ENCODE measurements at places on chromosomes 16 and 17. TPM values are rescaled to one million over a fixed set of nuclear protein-coding genes. Genes with fewer than 3 reads are reported as not detected.

- no peak for DNase-seq
These were observed 54.7 kb downstream of the SLC6A2 start for GRCh38 chr16:55710466-55710865.

DNA sequence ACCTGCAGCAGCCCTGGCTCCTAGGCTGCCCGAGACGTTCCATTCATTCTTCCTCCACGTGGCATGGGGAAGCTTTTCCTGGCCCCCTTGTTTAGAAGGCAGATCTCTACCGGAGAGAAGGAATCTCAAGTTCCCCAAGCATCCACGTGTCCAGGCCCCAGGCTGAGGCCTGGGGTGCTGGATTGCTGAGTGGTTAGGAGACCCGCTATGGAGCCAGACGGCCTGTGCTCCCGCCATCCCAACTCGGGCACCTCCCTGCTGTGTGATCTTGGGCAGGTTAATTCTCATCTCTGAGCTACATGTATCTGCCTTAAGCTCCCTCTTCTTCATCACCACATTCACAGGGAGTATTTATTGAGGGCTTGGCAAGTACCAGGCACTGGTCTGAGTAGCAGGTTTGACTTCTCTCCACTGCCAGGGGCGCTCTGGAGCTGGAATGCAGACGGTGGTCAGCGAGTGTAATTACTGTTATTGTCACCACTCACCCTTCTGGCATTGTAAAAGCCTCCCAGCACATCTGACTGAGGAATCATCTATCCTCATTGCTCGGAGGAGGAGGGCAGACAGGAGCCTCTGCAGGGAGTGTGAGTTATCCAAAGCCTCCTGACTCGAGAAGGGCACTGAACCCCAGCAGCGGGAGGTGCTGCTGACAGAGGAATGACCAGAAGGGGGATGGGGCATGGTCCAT is 1.1 kb upstream of the ADGRG1 start:
- no peak for DNase-seq

GRCh38 chr17:59435238-59435637 is 103.8 kb downstream of the YPEL2 start:
- no peak for DNase-seq

- DNase-seq = no peak
These were observed 57.5 kb downstream of the RNF213 start for GRCh38 chr17:80318166-80318565.

DNA sequence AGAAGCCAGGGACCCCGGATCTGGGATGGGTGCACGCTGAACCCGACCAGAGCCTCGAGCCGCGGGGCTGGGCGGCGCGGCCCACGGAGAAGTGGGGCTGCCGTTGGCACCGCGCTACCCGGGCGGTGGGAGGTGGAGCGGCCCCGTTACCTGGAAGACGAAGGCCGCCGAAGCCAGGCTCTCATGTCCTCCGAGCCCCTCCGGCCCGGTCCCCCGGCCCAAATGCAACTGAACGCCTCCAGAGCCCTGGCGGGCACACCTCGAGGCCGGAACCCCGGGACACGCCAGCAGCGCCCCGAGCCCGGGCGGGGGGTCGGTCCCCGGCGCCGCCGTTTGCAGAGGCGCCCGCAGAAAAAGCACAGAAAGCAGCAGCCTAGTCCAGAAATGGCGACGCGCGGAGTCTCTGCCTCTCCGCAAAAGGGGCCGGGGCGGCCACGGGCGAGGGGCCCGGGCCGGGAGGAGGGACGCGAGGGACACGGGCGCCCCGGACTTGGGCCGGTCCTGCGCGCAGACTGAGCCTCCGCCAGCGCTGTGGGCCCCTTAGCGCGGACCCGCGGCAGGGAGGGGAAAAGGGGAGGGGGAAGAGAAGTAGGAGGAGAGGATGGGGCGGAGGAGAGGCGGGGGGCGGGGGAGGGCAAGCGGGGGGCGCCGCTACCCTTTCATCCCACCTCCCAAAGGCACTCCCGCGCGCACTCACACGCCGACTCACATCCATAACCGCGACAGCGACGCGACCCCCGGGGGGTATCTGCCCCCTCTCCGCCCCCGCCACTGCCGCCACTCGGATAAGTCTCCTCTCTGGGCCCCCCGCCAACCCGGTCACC is 1.4 kb downstream of the AXIN2 start:
- peak; percentile 12 for DNase-seq

- DNase-seq = no peak
These were observed 5.8 kb downstream of the TOM1L2 start for GRCh38 chr17:17966399-17966798.

DNA sequence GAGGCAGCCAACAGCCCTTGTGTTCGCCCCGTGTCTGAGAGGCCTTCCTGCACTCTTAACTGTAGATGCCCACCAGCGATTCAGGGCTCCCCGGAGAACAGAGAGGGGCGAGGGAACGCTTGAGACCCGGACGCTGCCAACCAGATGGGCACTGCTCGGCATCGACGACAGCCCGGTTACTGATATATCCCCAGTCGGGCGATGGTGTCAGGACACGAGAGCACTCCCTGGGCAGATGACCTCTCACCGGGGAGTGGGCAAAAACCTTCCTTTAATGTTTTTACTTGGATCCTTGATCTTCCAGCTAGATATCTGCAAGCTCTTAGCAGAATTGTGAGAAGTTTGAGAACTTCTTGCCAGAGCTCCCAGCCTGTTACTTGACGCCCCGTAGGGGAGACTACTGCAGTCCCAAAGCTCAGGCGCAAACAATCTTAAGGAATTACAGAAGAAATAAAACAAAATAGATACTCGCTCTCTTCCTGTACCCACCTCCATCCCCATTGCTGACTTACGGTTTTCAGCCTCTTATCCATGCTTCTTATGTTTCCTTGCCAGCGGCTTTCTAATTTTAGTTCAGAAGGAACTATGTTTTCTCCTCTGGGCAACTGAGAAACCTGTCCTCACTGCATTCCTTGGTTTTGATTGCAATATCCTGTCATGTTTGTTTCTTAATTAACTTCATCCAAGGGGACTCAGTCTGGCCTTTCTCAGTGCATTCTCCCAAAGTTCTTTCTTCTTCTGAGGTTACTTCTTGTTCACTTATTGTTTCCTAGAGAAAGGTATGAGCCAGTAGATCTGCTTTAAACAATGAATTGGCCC is 845 bp downstream of the SP2 start:
- DNase-seq = no peak

Gene ZNF174
- total RNA-seq = 10.6 TPM

Gene ABCC3
- not detected for total RNA-seq

Gene PHOSPHO1
- not detected for total RNA-seq

Gene NPIPA3
- total RNA-seq = 2.7 TPM
